Activated T-helper 17 cell treated with anti-CD3 and anti-CD28 coated beads, Interleukin-2, amount 50 U/mL, for 72 hours (primary cell): ENCODE measurements at places on chromosomes 6 and 20. TPM values are rescaled to one million over a fixed set of nuclear protein-coding genes. Genes with fewer than 3 reads are reported as not detected.

Gene DEF6
- 133 TPM for total RNA-seq

Gene SLC22A2
- not detected for total RNA-seq

Gene ABCC10
- total RNA-seq: 47.9 TPM

Gene BHLHE23
- total RNA-seq: not detected

Gene FAM217A
- total RNA-seq: not detected

Gene GPLD1
- 0.73 TPM for total RNA-seq

Gene ZC3H12D
- 254 TPM for total RNA-seq

Gene SYTL3
- 118 TPM for total RNA-seq

Gene COL19A1
- 1.3 TPM for total RNA-seq

Gene KHDRBS2
- not detected for total RNA-seq

Gene MAP3K5
- 20.1 TPM for total RNA-seq

Gene UNC5CL
- 2.9 TPM for total RNA-seq

Gene PSORS1C1
- not detected for total RNA-seq

Gene FERMT1
- total RNA-seq: 0.48 TPM

Gene SULF2
- 2.2 TPM for total RNA-seq

Gene MMP24
- not detected for total RNA-seq

Gene TAGAP
- 80.7 TPM for total RNA-seq

Gene UBE3D
- total RNA-seq: 11.0 TPM

Gene POFUT1
- 41.4 TPM for total RNA-seq

Gene TNNC2
- total RNA-seq: not detected

Gene EPB41L2
- total RNA-seq: 31.0 TPM

Gene PAK5
- not detected for total RNA-seq

Gene GGTLC1
- not detected for total RNA-seq

Gene RIN2
- total RNA-seq: not detected

Gene LHFPL5
- 0.26 TPM for total RNA-seq
